ENCODE measurements at places on chromosomes 5 and 9. TPM values are rescaled to one million over a fixed set of nuclear protein-coding genes. Genes with fewer than 3 reads are reported as not detected.
A peak's percentile ranks its signal among the peaks of the same experiment; 100 is the strongest.

DNA sequence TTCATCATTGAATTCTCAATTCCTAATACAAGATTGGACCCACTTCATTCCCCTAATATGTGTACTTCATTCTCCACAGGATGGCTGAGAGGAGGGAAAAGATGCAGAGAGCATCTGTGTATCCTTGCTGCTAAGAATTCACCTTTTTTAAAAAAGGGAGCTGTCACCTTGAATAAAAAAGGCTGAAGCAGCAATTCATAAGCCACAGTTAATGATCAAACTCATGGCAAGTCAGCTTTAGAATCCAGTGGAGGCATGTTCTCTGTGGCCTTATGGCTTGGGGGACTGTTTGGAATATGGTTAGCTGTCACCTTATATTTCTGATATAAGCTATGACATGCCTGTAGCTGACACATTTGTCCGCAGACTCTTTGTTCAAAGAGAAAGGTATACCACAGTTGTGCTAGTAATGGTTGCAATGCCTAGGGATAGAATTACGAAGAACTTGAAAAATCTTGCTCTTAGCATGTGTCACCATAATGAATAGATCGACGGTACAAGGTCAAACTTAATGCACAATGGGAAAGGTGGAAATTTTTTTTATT lies 256.8 kb upstream of the TNC start:
- no peak overlapping the region for H3K27ac ChIP-seq
- H3K27me3 ChIP-seq = peaks cover 5% of the 10 kb centered on the region
- no peaks in the 10 kb centered on the region for H3K36me3 ChIP-seq
- H3K4me3 ChIP-seq = no peak overlapping the region
- no peak for DNase-seq

DNA sequence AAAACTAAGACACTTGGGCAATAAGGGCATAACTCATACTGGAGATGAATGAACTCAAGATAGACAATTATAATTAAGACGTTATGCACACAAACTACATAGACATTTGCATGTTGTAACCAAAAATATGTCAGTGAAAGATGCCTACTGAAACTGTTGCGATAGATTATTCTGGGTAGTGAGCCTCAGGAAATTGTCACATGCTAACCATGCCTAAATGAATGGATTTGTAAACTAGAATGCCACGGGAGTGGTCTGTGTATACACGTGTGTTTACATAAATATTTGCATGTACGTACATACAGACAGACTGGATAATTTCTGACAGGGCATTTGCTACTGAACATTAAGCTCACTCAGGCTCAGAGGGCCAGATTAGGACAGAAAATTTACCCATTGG lies 1.2 kb downstream of the NIPSNAP3B start:
- peaks cover 2% of the 10 kb centered on the region for H3K27me3 ChIP-seq
- no peak overlapping the region for H3K27ac ChIP-seq
- DNase-seq = no peak

DNA sequence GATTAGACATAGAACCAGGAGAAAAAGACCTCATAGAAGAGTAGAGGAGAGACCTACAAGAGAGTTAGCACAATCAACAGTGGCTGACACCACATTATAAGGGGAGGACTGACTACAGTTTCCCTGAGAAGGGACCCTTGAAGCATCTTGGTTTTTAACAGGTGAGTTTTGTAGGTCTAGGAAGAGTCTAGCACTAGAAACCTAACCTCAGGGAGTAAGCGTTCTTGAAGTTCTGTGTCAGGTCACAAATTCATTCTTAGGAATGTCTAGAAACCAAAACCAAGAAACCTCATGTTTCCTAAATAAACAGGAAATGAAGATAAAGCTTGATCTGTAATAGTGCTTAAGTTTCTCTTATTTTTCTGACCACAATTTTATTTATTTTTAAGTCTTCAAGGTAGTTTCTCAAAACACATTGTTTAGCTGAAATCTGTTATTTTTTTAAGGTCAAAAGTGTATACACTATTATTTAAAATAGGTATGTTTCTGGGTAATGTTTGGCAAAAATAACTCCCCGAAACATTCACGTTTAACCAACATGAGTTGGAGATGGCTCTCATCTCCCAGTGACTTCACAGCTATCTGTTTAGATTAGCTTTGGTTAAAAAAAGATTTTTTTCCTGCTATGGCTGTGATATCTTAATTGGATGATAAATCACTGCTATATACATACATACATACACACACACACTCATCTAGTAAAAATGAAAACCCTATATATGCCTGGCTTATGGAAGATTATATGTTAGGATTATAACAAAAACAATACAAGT lies 37.1 kb downstream of the MAP3K1 start:
- no peaks in the 10 kb centered on the region for H3K36me3 ChIP-seq
- DNase-seq = no peak
- no peaks in the 10 kb centered on the region for H3K27me3 ChIP-seq
- peak overlapping the region; percentile 11 for H3K4me3 ChIP-seq
- peak overlapping the region; percentile 30 for H3K27ac ChIP-seq

GRCh38 chr5:134647750-134648424 lies 698 bp upstream of the SEC24A start:
- H3K27me3 ChIP-seq = no peaks in the 10 kb centered on the region
- peak; percentile 60 for DNase-seq
- peak overlapping the region; percentile 99 for H3K27ac ChIP-seq
- H3K4me1 ChIP-seq = peaks cover 30% of the 10 kb centered on the region
- peaks cover 16% of the 10 kb centered on the region for H3K36me3 ChIP-seq

- peaks cover 22% of the 10 kb centered on the region for H3K36me3 ChIP-seq
- H3K27me3 ChIP-seq = no peaks in the 10 kb centered on the region
- DNase-seq = no peak
These were observed 51.1 kb downstream of the TTLL11 start for GRCh38 chr9:122042056-122042455.

GRCh38 chr5:178242416-178242815 lies 9.8 kb upstream of the PHYKPL start:
- H3K36me3 ChIP-seq = no peaks in the 10 kb centered on the region
- no peak overlapping the region for H3K4me3 ChIP-seq
- no peak overlapping the region for H3K27ac ChIP-seq

- peaks cover 12% of the 10 kb centered on the region for H3K27me3 ChIP-seq
- no peak for DNase-seq
- H3K27ac ChIP-seq = no peak overlapping the region
- H3K36me3 ChIP-seq = no peaks in the 10 kb centered on the region
- peaks cover under 1% of the 10 kb centered on the region for H3K4me1 ChIP-seq
These were observed 40.8 kb upstream of the CLK4 start for GRCh38 chr5:178667688-178668087.

CNTLN gene
- total RNA-seq = 1.1 TPM

SLC36A3 gene
- not detected for total RNA-seq

BRINP1 gene
- not detected for total RNA-seq
